ENCODE measurements at places on chromosomes 3 and 15. TPM values are rescaled to one million over a fixed set of nuclear protein-coding genes. Genes with fewer than 3 reads are reported as not detected.

- H3K36me3 ChIP-seq: no peaks in the 10 kb centered on the region
- no peak overlapping the region for H3K4me3 ChIP-seq
- no peak overlapping the region for H3K27ac ChIP-seq
Measured at GRCh38 chr3:22846566-22846965, 356.6 kb upstream of the UBE2E2 start.

GRCh38 chr3:29128001-29128400 is 152.9 kb upstream of the RBMS3 start:
- DNase-seq: no peak
- no peaks in the 10 kb centered on the region for H3K36me3 ChIP-seq
- no peak overlapping the region for H3K27ac ChIP-seq
- H3K4me1 ChIP-seq: no peaks in the 10 kb centered on the region
- H3K27me3 ChIP-seq: no peaks in the 10 kb centered on the region

DNA sequence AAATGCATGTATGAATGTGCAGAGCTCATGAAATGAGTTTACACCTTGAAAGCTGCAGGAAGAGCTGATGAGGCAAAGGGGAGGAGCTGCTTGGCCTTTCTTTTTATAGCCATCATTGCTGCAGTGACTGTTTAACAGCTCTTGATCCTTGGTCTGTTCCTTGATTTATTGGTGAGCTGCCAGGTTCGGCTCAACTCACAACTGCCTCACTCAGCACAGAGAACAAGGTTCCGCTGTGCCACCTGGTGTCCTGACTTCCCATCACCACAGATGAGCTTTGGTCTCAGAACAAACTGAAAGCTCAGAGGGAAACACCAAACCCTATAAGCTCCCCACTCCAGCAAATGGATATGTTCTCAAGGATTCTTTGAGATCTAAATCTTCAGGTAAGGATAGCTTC is 626.1 kb downstream of the MAGI1 start:
- no peak overlapping the region for H3K4me3 ChIP-seq
- no peak overlapping the region for H3K27ac ChIP-seq
- no peaks in the 10 kb centered on the region for H3K36me3 ChIP-seq
- no peaks in the 10 kb centered on the region for H3K27me3 ChIP-seq
- no peak for DNase-seq
- H3K4me1 ChIP-seq: peaks cover 14% of the 10 kb centered on the region

GRCh38 chr3:190097617-190098016 is 23.1 kb downstream of the P3H2 start:
- DNase-seq: no peak
- H3K27ac ChIP-seq: no peak overlapping the region
- no peaks in the 10 kb centered on the region for H3K27me3 ChIP-seq

DPPA2 gene
- not detected for total RNA-seq

DNA sequence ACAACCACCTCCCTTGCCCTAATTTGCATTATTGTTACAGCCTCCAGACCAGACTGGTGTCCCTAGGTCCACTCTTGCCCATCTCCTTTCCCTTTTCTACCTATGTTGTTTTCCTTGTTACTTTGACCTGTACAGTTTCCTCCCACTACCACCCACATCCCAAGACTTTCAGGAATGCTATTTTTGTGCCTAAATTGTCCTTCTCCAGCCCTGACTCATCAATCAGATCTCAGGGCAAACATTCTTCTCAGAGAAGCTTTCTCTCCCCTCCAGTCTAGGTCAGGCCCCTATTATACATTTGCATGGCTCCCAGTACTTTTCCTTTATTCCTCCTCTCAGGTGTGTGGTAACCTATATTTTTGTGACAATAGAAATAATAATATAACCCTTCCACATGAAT is 241.5 kb downstream of the IGSF11 start:
- DNase-seq: no peak
- no peak overlapping the region for H3K27ac ChIP-seq
- H3K4me1 ChIP-seq: no peaks in the 10 kb centered on the region

SAXO2 gene
- 1.7 TPM for total RNA-seq

GRCh38 chr15:69524814-69525213 is 72.2 kb downstream of the RPLP1 start:
- H3K27me3 ChIP-seq: no peaks in the 10 kb centered on the region
- DNase-seq: no peak
- H3K4me3 ChIP-seq: no peak overlapping the region
- no peaks in the 10 kb centered on the region for H3K4me1 ChIP-seq

- H3K36me3 ChIP-seq: no peaks in the 10 kb centered on the region
- H3K27ac ChIP-seq: no peak overlapping the region
- H3K4me3 ChIP-seq: no peak overlapping the region
- no peaks in the 10 kb centered on the region for H3K27me3 ChIP-seq
- H3K4me1 ChIP-seq: peaks cover 7% of the 10 kb centered on the region
Measured at GRCh38 chr15:44780608-44781007, 44.3 kb downstream of the TRIM69 start.

DNA sequence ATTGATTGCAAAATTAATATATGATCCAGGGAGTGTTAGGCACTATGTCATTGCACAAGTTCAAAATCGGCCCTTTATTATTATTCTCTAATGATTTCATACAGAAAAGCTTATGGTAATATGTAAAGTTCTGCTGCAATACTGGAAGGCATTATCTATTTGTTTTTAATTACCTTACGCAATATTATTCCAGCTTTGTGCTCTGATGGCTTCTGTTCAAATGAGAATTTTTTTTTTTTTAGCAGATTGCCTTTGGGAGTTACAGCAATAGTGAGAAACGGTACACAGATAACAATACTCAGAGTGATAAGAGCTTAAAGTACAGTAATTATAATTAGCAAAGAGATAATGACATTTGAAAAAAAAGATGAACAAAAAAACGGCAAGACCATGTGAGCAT is 602.2 kb upstream of the ALCAM start:
- DNase-seq: no peak
- H3K27me3 ChIP-seq: no peaks in the 10 kb centered on the region
- H3K27ac ChIP-seq: no peak overlapping the region
- no peak overlapping the region for H3K4me3 ChIP-seq

GRCh38 chr3:59704292-59704691 is 654.5 kb upstream of the CFAP20DC start:
- H3K36me3 ChIP-seq: no peaks in the 10 kb centered on the region
- H3K27me3 ChIP-seq: no peaks in the 10 kb centered on the region
- no peak overlapping the region for H3K4me3 ChIP-seq
- no peak overlapping the region for H3K27ac ChIP-seq

DNA sequence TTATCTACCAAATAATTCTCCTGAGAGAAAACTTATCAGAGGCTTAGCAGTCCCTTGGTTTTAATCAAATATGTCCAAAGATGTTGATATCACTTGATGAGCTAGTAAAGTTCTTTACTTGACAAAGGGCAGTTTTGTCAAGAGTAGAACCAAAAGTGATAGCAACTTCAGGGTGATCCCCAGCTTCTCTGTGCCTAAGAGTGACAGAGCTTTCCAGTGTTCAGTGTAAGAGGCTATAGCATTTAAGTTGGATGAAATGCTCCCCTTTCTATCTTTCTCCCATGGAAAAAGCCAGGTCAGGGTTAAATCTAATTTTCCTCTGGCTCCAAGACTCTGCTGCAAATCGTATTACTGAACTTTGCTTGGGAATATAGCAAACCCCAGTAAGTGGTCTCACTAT is 120.8 kb downstream of the UNC13C start:
- no peak overlapping the region for H3K4me3 ChIP-seq
- DNase-seq: no peak
- H3K4me1 ChIP-seq: no peaks in the 10 kb centered on the region
- no peaks in the 10 kb centered on the region for H3K36me3 ChIP-seq
- H3K27me3 ChIP-seq: no peaks in the 10 kb centered on the region
- no peak overlapping the region for H3K27ac ChIP-seq

DNA sequence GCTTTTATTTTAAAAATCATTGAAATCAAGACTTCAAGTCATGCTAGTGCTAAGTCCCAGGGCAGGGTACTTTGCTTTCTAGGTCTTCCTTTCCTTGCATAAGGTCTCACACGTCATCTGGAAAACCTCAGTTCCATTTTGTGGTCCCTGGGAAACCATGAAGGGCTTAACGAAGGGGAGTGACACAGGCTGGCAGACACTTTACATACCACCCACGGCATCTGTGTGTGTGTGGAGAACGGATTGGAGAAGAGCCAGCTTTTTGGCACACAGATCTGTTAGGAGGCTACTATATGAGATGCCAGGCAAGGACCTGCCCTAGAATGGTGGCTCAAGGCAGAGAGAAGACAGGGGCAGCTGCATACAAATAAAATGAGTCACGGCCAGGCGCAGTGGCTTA is 107.5 kb upstream of the NSMCE3 start:
- H3K4me1 ChIP-seq: no peaks in the 10 kb centered on the region
- H3K27ac ChIP-seq: no peak overlapping the region
- no peaks in the 10 kb centered on the region for H3K27me3 ChIP-seq
- H3K4me3 ChIP-seq: no peak overlapping the region

CIB1 gene
- 27.2 TPM for total RNA-seq

GRCh38 chr3:120854908-120855526 is 53.0 kb upstream of the STXBP5L start:
- peaks cover 11% of the 10 kb centered on the region for H3K4me1 ChIP-seq
- no peak overlapping the region for H3K27ac ChIP-seq
- H3K27me3 ChIP-seq: no peaks in the 10 kb centered on the region

SEMA7A gene
- total RNA-seq: 1.2 TPM

ZPLD1 gene
- total RNA-seq: not detected

DNA sequence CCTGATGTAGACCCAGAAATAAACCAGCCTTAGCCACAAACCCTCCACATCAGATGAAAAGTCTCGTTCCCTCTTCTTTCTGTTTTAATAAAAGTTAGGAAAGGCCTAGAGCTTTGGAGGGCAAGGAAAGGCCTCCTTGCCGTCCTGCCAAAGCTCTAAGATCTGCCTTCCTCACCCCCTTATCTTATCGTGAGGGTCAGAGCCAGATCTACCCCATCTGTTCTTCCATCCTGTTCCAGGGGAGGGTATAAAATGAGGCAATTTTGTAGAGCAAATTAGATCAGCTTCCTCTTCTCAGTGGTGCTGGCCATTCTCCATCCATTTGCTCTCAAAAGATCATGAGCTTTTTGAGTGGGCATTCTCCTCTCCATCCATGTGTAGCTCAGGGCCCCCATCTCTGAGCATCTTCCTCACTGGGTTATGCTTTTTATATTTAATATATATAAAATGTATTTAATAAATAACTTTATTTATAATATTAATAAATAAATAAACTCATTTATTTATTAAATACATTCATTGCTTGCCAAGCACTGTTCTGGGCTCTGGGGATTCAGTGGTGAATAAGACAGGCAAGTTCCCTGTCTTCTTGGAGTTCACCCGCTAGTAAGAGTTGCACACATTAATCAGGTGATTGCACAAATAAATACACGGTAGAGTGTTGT is 2.0 kb upstream of the SLC24A1 start:
- DNase-seq: no peak
- peaks cover 10% of the 10 kb centered on the region for H3K36me3 ChIP-seq
- no peaks in the 10 kb centered on the region for H3K4me1 ChIP-seq
- no peak overlapping the region for H3K27ac ChIP-seq

GOLGA6D gene
- not detected for total RNA-seq

GRCh38 chr3:187321766-187322165 is 30.2 kb upstream of the MASP1 start:
- H3K36me3 ChIP-seq: no peaks in the 10 kb centered on the region
- H3K27ac ChIP-seq: no peak overlapping the region
- H3K4me3 ChIP-seq: no peak overlapping the region
- H3K27me3 ChIP-seq: peaks cover 16% of the 10 kb centered on the region
- no peak for DNase-seq

DNA sequence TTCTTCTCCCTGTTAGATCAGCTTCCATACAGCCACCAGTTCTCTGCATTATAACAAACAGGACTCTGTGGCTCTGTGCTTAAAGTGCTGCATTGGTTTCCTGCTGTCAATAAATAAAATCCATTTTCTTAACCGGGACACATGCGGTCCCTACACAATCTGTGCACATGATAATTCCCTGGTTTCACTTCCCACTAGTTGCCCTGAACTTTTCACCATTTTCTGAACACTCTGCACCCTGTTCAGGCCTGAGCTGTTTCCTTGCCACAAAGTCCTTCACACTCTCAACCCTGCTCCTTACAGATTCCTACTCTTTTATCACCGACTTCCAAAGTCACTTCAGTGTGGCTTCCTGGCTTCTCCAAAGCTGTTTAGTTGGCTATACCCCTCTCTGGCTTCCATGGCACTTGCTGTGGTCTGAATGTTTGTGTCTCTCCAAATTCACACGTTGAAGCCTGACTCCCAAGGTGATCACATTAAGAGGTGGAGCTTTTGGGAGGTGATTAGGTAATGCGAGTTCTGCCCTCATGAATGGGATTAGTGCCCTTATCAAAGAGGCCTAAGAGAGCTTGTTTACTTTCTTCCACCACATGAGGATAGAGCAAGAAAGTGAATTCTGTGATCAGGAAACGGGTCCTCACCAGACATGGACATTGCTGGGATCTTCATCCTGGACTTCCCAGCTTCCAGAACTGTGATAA is 233.4 kb downstream of the CHST2 start:
- H3K4me3 ChIP-seq: no peak overlapping the region
- DNase-seq: no peak
- H3K4me1 ChIP-seq: peaks cover under 1% of the 10 kb centered on the region
- H3K27ac ChIP-seq: no peak overlapping the region
- no peaks in the 10 kb centered on the region for H3K36me3 ChIP-seq
- H3K27me3 ChIP-seq: no peaks in the 10 kb centered on the region

GRCh38 chr3:153901991-153902390 is 219.2 kb upstream of the ARHGEF26 start:
- H3K27me3 ChIP-seq: no peaks in the 10 kb centered on the region
- no peak for DNase-seq
- H3K4me3 ChIP-seq: no peak overlapping the region
- H3K36me3 ChIP-seq: no peaks in the 10 kb centered on the region

SUSD5 gene
- 1.1 TPM for total RNA-seq
